ENCODE measurements at places on chromosomes 5 and 9.
A peak's percentile ranks its signal among the peaks of the same experiment; 100 is the strongest.

DNA sequence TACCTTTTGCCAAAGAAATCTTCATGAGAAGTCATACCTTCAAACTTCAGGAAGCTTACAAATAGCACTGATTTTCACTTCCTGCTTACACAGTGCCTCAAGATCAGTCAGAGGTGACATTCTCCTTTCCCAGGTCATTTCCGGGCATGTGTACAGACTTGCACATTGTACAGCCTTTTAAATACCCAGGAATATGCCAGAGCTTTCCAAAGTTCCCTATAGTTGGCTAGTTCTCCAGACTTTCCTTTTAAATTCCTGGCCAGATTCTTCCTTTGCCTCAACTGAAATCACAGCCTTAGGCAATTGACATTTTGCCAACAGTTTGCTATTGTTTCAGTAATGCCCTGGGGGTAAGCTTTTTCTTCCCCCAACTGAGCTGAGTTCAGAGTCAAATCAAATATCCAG lies 47.2 kb downstream of the RFX3 start:
- no peak for DNase-seq

DNA sequence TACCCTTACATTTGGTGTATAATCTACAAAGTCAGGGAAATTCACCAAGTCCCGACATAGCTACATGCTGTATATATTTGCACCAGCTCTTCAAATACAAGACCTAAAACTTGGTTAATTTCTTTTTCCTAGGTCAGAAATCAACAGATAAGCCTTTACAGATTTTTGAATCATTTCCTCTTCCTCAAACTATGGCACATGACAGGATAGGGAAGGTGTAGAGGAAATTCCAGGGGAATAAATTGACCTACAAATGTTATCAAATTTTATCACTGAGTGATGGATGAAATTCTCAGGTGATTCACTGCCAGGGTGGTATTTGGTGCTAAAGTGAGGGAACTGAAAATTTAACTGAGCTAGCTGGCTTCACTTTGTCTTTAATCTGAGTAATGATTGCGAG lies 360.0 kb downstream of the BNC2 start:
- no peak for DNase-seq

GRCh38 chr9:6086006-6086655 lies 70.7 kb upstream of the RANBP6 start:
- DNase-seq = no peak

DNA sequence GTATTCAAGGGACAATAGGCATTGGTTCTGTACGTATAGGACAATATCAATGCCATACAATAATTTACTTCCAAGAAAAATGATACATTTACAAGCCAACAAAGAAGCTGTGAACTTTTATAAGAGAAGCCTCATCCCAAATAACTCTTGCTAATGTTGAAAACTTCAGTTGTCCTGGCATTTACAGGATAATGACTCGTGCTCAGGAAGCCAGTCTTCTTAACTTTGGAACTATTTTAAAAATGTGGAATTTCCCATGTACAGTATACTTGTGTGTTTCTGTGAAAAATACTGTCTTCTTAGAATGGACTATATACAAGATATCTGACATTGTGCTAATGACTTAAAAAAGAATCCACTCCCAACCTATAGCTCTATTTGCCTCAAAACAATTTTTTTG lies 1479.3 kb upstream of the CDH9 start:
- no peak for DNase-seq

- no peak for DNase-seq
These were observed 941 bp downstream of the XPA start for GRCh38 chr9:97695995-97696802.

- DNase-seq = no peak
These were observed 9.1 kb downstream of the DIPK1B start for GRCh38 chr9:136721339-136722092.

DNA sequence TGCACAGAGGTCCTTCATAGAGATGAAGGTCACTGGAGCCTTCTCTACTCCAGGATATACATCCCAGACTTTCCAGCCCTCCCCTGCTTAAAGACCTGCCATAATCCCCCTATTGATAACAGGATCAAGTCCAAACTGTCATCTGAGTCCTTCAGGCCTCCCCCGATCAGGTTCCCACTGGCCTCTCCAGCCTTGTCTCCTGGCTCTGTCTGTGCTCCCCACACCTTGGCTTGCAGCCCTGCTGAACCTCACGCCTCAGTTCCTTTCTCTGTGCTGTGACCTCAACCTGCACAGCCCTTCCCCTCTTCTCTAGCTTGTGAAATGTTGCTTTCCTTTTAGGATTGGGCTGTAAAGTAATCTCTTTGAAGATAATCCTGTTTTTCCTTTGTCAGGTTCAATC lies 2.5 kb upstream of the HRH2 start:
- DNase-seq = no peak

GRCh38 chr9:6915635-6916034 lies 157.9 kb downstream of the KDM4C start:
- no peak for DNase-seq

DNA sequence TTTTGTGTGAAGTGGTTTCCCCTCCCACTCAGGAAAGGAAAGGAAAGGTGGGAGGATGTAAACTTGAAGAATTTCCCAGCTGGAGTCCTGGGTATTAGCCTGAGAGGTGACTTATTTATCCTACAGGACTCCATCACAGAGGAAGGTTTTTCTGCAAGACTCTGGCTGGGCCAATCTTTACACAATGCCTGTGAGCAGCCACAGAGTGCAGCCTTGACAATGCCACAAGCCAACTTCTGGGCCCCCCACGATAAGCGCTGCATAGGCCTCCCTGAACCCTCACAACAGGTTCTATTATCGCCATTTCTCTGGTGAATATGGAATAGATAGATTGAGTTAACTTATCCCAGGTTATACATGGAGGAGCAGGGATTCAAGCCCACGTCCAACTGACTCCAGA lies 12.4 kb downstream of the TTC39B start:
- no peak for DNase-seq

GRCh38 chr5:138352722-138353559 lies 456 bp downstream of the KDM3B start:
- DNase-seq = peak; percentile 53

- no peak for DNase-seq
These were observed 3.9 kb downstream of the NR2F1 start for GRCh38 chr5:93586736-93587596.

DNA sequence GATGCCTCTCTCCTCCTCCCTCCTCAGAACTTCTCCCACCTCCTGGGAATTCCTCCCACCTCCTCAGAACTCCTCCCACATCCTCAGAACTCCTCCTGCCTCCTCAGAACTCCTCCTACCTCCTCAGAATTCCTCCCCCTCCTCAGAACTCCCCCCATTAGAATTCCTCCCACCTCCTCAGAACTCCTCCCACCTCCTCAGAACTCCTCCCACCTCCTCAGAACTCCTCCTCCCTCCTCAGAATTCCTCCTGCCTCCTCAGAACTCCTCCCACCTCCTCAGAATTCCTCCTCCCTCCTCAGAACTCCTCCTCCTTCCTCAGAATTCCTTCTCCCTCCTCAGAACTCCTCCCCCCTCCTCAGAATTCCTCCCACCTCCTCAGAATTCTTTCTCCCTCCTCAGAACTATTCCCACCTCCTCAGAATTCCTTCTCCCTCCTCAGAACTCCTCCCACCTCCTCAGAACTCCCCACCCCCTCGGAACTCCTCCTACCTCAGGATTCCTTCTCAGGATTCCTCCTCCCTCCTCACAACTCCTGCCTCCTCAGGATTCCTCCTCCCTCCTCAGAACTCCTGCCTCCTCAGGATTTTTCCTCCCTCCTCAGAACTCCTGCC lies 23.9 kb downstream of the SLC46A2 start:
- no peak for DNase-seq

DNA sequence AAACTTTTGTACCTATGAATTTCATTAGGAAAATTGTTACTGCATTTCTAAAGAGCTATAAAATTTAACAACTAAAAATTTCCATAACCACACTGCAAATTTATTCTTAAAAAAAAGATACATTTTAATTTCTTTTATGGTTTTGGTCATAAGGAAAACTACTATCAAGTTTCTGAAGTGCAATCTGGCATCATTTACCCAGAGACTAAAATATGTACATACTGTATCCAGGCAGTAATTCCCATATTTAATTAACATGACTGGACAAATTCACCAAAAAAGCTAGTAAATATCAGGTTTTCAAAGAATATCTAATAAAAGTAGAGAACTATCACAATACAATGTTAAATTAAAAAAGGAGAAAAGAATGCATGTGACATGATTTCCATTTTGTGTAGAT lies 20.7 kb downstream of the PUM3 start:
- DNase-seq = no peak

GRCh38 chr9:105855987-105856386 lies 161.6 kb downstream of the TMEM38B start:
- no peak for DNase-seq

DNA sequence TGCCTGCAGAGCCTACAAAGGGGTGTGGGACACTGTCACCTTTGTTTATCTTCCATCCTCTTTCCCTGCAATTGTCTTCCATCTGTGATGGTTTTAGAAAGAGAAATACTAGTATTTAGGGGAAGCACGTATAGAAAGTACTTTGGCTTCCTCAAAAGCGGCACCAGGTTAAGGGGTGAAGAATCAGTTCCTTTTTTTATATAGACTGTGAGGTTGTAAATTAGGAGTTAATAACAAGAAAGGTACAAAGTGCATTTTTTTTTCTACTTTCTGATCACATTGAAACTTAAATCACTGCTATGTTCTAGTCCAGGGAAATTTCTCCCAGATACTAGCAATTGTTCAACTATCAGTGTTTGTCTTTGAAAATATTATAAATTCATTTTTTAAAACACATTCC lies 219.3 kb downstream of the CEMIP2 start:
- no peak for DNase-seq

GRCh38 chr5:65137631-65138030 lies 344.1 kb downstream of the ADAMTS6 start:
- DNase-seq = no peak

DNA sequence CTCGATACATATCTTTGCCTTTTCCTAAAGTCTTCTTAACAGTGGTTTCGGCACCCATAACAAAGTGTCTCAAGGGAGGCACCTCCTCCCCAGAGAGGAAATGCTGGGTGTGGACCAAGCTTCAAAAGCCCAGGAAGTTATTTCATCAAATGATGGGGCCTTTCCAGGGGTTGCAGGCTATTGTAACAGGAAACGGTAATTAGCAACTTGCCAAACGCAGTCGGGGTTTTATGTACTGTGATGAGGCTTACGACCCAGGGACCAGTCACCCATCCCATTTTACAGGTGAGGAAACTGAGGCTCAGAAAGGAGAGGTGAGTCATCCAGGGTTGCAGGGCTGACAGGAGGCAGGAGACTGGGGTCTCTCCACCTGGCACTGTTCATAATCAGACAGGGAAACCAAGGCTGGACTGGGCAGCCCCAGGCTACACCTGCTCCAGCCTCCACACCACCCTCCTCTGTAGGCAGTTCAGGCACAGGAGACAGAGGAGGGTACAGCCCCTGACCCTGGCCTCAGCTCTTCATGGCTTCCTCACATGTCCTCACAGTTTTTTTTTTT lies 30.0 kb upstream of the SUSD3 start:
- peak; percentile 33 for DNase-seq

- no peak for DNase-seq
These were observed 22.0 kb downstream of the EXOC3 start for GRCh38 chr5:464843-465590.

- DNase-seq = no peak
These were observed 71.0 kb downstream of the INVS start for GRCh38 chr9:100170085-100170484.

- DNase-seq = peak; percentile 88
These were observed 46.6 kb upstream of the IPPK start for GRCh38 chr9:92716557-92716956.

DNA sequence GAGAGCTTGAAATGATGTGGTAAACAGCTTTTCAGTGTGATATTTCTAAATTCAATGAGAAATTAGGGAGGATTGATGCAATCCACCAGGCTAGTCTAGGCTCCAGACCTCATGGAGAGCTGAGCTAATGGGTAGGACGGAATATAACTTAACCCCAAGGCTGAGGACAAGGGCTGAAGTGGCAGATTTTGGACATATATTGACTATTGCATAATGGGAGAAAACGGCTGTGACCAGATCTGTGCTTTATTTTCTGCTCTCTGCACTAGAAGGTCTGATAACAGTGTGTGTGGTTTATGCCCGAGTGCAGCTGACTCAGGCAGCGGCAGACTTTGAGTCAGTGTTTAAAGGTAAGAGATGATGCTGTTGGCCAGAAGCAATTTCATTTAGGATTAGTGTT lies 70.6 kb downstream of the ACTBL2 start:
- no peak for DNase-seq

GRCh38 chr9:130868230-130868629 lies 28.4 kb downstream of the QRFP start:
- no peak for DNase-seq

DNA sequence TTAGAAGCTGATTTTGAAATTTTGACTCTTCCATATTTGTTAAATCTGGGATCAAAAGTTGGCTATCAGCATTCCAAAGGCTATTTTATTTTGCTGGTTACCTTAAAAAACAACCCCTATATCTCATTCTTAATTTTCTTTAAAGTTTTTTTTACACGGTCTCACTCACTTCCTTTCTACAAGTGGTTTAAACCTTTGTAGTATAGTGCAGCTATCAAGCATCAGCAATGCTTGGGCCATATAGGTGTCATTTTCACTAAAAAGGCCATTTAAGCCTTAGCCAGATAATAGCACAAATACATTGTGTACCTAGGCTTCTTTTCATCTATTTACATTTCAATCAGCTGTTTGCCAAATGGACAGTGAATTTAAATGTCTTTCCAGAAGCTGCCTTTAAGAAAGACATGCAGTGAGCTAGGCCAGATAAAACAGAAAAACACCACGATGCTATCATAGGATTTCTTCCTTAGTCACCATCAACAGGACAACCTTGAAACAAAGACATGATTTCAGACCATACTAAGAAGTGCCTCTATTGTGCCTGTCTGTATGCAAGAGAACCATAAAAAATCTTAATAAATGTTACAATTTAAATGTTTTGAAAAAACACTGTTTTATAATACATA lies 104.2 kb downstream of the RAPGEF6 start:
- no peak for DNase-seq

DNA sequence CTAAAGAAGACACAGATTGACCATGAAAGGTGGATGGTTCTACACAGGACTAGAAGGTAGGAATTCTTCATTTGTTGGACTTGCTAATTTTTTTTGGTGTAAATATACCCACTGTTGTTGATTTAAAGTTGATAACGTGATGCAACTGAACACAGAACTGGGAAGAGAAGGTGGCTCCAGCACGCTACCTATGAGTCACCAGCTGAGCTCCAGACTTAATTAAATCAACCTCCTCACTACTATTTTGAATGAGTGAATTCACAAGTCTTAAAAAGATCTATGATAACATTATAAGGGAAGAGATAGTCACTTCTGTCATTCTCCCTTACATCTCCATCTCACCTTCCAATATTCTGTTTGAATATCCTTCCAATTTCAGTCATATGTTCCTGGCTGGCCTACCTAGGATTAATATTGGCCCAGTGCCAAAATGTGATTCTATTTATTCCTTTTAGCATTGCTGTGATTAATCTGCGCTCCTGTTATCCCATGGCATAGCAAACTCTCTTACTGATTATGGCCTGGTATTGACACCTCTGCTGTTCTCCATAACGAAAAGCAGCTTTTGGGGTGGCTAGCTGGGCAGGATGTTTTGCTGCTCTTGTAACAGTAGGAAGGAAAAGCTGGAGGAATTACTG lies 135.9 kb upstream of the CCDC152 start:
- no peak for DNase-seq
